Right kidney (tissue), 9 donors: ENCODE measurements at places on chromosomes 5 and 9.
A peak's percentile ranks its signal among the peaks of the same experiment; 100 is the strongest.

GRCh38 chr5:155554500-155554899 lies 540.9 kb downstream of the KIF4B start:
- DNase-seq: no peak

DNA sequence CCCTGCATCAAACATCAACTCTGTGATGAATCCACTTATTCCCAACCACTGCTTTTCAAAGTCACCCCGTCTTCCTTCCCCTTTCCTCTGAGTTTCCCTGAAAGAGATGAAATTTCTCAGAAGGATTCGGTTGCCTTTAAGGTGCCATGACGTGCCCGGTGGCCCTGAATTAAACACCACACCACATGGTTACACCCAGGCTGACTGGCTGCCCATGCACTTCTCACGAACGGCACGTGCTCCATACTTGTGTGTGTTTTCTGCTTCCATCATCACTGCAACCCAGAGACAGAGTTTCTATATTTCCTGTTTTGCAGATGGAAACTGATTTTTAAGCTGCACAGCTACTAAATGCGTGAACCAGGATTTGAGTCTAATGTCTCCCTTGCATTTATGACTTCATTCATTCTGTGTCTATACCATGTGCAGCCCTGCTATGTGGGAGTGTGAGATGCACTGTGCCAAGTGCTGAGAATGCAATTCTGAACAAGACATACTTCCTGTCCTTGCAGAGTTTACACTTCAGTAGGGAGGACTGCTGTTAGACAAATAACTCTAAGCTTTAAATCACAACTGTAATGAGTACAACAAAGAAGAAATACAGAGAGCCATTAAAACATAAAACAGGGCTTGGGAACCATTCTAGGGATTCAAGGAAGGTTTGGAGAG lies 162.9 kb downstream of the NXNL2 start:
- DNase-seq: peak; percentile 35

DNA sequence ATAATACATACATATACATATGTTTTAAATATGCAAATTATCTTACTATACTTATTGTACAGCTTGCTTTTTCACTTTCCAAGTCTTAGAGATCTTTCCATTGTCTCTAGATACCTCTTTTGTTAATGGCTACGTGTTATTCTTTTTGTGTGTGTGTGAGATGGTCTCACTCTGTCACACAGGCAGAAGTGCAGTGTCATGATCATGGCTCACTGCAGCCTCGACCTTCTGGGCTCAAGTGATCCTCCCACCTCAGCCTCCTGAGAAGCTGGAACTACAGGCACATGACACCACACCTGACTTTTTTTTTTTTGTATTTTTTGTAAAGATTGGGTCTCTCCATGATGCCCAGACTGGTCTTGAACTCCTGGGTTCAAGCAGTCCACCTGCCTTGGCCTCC lies 2.8 kb downstream of the OSMR start:
- DNase-seq: no peak

DNA sequence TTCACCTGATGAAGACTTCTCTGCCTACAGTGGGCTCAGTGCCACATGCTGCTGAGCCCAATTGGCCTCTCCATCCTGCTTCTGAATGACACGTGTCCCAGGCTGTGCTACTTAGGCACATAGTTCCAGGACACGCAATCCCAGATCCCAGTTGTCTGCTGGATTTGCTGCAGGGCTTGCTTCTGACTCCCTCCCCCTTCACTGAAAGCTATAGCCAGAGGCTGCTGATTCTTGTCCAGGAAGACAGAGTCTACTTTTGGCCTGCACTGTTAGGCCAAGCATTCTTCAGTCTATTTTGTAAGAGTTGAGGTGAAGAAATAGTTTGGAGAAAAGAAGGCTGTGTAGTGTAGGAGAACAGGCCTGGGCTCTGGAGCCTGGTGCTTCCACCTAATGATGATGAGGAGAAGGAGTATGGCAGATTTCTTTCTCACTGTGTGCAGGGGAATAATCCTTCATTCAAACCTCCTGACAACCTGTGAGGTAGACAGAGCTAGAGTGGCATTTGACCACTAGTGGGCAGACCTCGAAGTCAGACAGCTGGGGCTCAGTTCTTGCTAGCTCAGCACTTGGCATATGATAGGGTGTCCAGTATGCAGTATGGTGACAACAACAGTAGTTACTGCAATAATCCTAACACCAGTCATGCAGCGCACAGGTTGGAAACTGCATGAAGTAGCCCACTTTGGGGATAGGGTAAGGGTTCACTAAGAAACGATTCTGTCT lies 19.5 kb upstream of the ASPN start:
- no peak for DNase-seq

DNA sequence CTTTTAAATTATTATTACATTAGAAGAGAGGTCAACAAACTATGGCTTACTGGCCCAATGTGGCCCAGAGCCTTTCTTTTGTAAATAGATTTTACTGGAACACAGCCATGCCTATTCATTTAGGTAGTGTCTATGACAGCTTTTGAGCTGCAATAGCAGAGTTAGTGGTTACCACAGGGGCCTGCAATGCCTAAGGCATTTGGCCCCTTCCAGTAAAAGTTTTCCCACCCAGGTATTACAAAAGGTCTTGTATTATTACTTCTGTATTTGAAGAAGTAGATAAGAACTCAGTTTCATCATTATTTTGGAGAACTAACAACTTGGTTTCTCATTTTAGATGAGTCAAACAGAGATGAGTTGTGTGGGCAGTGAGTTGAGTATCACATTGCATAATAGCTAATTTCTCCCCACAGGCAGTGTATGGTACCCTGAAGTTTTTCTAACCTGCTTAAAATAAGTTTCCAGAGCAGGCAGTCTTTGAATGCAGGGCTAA lies 9.5 kb downstream of the MTRR start:
- no peak for DNase-seq

- no peak for DNase-seq
Measured at GRCh38 chr9:18487611-18488010, 13.7 kb downstream of the ADAMTSL1 start.

GRCh38 chr5:147558826-147559225 lies 49.0 kb upstream of the DPYSL3 start:
- DNase-seq: no peak

GRCh38 chr9:16904655-16905054 lies 34.2 kb upstream of the BNC2 start:
- no peak for DNase-seq

DNA sequence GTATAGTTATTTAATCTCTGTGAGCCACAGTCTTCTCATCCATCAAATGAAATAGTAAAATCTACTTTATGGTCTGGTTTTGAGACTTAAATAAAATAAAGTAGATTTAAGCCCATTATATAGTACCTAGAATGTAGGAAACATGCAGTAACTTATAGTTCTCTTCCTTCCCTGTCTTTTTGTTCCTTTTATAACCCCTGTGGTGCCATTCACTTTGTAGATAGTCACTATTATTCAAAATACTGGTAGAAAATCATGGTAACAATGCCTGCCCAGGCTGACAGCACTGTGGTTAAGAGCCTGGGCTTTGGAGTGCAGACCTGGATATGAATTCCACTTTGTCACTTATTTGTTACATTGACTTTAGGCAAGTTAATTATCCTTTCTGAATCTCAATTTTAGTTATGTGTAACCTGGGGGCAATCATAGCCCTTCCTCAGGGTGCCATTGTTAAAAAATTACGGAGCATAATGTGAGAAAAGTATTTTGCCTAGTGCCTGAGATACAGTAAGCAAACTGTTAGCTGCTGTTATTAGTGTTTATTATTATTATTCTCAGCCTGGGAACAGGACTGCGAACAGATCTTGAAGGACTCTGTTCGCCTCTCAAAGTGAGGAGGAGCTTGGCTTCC lies 100.4 kb downstream of the RALGPS1 start:
- DNase-seq: no peak

- no peak for DNase-seq
Measured at GRCh38 chr9:114591849-114592248, 4.3 kb downstream of the ATP6V1G1 start.

DNA sequence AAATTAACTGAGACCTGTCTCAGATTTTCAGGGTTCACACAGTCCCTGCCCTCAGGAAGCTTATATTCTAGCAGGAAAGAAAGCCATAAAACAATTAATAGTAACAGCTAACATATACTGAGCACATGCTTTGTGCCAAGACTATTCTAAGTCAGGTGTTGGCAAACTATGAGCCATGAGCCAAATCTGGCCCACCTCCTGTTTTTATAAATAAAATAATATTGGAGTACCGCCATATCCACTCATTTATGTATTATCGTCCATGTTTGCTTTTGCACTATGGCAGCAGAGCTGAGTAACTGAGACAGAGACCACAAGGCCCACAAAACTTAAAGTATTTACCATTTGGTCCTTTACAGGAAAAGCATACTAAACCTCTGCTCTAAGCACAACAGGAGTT lies 83.3 kb upstream of the TRIO start:
- no peak for DNase-seq

DNA sequence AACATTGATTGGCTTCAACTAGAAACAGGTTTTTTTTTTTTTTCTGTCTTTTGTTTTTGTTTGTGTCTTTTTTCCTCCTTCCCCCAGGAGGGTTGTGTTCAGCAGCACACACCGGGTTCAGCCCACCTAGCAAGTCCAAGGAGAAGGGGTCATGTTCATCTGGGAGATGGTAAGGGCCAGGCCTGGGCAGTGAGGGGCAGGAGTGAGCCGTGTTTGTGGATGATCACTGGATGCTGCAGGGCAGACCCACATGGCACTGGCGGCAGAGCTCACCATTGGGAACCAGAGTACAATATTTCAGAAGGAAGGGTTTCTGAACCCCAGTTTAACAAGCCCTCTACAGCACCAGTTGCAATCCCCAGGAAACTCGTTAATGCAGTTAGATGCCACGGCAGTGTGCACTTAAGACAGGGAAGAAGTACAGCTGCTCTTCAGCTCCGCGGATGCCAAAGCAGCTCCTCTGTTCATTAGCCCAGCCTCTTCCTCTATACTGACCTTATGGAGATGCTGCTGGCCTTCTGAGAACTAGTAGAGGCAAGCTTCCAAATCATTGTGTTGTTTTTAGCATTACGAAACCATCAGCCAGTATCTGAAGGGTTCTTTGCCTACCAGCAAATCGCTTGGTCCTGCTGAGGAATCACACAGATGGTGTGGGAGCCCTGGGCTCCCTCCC lies 508.2 kb upstream of the WWC1 start:
- no peak for DNase-seq

GRCh38 chr5:143892271-143892670 lies 80.3 kb downstream of the HMHB1 start:
- DNase-seq: no peak

GRCh38 chr5:12825163-12825562 lies 920.9 kb upstream of the CTNND2 start:
- no peak for DNase-seq

GRCh38 chr5:69231281-69231680 lies 3.4 kb upstream of the CDK7 start:
- DNase-seq: no peak

- no peak for DNase-seq
Measured at GRCh38 chr5:10366310-10367272, 13.1 kb downstream of the MARCHF6 start.

DNA sequence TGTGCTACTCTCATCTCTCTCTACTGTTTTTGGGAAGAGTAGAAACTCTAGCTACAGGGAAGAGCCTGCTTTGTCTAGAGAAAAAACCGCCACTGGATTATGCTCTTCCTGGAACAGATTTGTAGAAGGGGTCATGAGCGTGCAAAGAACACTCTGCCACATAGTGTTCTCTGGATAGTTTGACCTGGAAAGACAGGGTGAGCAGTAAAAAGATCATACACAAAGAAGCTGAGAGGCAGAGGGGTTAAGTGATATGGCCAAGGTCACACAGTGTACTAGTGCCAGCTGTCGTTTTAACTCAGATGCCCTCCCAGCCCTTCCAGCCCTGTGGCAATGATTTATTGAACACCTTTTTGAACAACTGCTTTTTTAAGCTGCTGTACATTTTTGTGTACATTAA lies 182.2 kb downstream of the NNT start:
- DNase-seq: no peak

DNA sequence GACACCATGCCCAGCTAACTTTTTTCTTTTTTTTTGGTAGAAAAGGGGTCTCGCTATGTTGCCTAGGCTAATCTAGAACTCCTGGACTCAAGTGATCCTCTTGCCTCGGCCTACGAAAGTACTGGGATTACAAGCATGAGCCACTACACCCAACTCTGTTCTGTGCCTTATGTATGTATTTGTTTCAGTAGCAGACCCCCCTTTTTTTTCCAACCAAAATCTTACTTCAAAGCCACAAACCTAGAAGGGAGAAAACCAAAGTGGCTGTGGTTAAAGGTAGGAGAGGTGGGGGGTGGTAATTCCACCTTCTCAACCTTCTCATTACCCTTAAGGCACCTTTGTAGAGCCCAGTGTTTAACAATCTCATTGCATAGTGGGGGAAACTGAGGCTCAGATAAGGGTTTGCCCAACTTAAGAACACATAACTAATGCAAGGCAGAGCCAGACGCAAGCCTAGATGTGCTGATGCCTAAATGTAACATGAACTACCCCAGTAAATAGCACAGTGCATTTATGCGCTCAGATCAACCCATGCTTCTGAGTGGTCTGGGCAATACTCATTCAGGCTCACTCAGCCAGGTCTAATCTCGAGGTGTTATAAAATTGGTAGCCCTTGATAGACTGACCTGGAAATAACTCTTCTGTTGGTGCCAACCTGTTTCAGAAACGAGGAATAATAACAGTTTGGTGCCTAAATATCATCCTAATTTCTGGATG lies 33.0 kb downstream of the ITK start:
- DNase-seq: no peak

DNA sequence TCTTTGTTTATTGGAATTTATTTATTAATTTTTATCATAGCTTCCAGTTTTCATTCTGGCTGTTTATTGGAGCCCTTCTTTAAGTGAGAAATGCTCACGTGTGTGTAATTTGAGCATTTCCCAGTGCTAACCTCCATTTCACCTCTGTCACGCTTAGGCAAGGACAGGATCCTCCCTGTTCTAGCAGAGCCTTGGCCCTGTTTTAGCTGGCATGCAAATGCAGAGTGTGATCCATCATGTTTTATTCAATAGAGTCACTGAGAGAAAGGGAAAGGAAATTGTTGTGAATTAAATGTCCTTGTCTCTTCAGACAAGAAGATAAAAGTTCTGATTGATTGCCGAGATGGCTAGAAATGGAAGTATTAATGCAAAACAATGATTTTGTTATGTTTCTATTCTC lies 137.3 kb upstream of the ACO1 start:
- DNase-seq: peak; percentile 5

- DNase-seq: no peak
Measured at GRCh38 chr5:8213701-8214240, 344.8 kb downstream of the MTRR start.

DNA sequence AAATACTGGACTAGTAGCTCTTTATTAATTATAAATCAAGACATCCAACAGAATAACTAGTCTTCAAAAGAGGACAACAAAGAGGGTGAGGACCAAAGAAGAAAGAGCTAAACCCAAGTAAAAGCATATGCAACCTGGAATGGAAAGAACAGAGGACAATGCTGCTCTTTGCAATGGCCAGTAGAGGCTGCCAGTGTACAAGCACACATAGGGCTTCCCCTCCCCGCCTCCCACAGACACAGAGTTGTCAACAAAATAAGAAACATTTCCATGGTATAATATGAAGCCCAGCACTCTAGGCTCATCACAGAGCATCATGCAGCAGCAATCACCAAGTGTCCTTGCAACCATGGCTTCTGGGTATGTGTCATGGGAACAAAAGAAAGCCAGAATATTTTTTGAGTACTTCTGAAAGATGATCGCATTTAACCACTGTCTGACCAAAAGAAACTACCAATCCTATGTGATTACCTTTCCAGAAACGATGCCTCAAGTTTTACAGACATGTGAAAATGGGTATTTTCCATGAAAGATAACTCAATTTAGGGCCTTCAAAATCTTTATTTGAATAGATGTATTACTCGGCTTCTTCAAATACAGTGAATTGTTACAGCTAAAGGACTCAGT lies 58.1 kb downstream of the RFX3 start:
- DNase-seq: peak; percentile 18
